Astrocyte (in vitro differentiated cells and primary cell): ENCODE measurements at places on chromosomes 3 and 15.
A peak's percentile ranks its signal among the peaks of the same experiment; 100 is the strongest.

DNA sequence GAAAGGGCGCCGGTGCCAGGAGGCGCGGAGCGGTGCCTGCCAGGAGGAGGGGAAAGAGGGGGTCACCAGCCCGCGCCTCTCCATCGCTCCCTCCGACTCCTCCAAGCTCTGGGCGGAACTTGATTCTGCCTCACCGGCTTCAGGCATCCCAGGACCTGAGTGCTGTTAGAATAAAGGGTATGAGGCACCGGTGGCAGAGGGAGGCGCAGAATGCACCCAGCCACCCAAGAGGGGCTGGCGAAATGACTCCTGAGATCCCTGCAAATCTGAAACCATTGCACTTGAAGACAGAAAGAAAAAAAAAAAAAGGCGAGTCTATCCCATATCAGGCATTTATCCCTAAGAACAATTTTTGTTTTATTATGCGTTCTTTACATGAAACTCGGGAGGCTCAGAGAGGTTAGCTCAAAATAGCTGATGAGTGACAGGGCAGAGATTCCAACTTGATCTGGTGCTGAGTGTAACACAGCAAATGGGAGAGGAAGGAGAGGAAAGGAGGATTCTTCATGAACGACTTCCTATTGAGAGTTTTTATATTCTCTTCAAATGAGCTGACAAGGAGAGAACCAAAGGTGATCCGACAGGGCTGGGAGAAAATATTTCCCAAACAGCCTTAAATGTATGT, 157.0 kb upstream of the FRMD4B start:
- H3K4me3 ChIP-seq: no peak overlapping the region
- H3K4me1 ChIP-seq: peaks cover 2% of the 10 kb centered on the region
- DNase-seq: no peak
- no peak overlapping the region for H3K27ac ChIP-seq
- peaks cover 28% of the 10 kb centered on the region for H3K27me3 ChIP-seq

DNA sequence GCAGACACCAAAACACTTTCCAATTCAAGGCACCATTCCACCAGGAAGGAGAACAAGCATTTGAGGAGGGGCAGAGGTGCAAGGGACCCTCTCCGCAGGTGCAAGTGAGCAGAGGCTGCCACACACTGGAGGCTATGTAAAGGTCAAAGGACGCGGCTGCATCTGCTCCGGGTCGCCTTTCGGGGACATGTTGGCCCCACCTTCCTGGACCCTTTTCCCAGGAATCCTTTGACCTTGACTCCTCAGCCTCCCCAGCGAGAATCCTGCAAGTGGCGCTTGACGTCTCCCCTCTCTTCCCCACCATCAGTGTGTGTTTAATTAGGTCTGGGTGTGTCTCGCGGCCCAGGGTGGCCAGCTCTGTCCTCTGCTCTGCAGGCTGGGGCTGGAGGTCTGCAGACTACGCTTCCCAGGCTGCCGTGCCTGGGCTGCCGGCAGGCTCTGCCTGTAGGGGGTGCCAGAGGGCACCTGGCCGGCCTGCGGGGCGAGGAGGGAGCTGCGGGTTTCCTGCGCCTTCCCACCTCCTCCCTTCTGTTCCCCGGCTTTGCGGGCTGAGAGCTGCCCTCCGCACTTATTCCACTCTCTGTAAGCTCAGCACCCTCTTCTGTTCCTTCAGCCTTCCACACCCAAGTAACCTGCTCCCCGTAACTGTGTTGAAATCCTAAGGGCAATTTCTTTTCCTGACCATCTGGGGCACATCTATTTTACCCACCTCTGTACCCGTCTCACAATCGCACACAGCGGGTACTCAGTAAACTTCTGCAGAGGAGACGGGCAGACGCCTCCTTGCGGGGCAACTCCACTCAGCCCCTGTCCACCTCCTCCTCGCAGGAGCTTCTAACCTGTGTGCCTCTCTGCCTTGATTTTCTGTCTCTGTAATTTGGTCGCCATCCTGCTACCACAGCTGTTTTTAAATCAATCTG, 129.8 kb downstream of the NSMCE3 start:
- H3K27me3 ChIP-seq: no peaks in the 10 kb centered on the region
- H3K4me3 ChIP-seq: no peak overlapping the region
- no peaks in the 10 kb centered on the region for H3K36me3 ChIP-seq
- DNase-seq: no peak

DNA sequence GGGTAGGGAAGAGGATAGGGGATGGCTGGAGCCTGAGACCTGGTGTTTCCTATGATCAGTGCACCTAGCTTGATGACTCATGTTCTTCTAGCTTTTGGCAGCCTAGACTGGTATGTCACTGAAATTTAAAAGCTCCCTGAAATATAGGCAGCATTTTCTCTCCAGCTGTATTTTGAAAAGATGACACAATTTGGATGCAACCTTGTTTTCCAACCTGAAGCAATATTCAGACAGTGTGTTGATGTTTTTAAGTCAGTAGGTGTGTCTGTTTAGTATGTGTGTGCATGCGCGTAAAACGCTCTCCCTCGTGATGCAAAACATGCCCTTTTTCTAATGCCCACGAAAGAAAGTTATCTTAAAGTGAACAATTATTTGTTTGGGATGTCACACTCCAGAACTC, 58.5 kb downstream of the RPL22L1 start:
- no peaks in the 10 kb centered on the region for H3K36me3 ChIP-seq
- peaks cover 22% of the 10 kb centered on the region for H3K4me1 ChIP-seq
- H3K27ac ChIP-seq: no peak overlapping the region
- DNase-seq: peak; percentile 58

DNA sequence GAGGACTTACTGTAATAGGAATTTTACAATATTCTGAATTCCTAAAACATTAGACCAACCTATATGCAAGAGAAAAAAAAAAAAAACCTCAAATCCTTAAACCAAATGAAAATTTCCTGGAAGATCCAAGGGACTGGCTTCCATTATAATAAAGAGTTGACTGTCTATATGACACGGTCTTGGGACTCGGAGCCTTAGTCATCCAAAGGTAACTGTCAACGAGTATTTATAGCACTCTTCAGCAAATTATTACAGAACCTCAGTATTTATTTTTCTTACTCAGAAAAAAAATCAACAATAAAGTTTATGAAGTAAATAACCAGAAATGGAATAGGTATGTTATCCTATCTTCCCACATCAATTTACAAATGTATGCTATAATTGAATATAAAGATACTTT, 66.0 kb downstream of the TTBK2 start:
- no peaks in the 10 kb centered on the region for H3K27me3 ChIP-seq
- H3K36me3 ChIP-seq: no peaks in the 10 kb centered on the region
- H3K27ac ChIP-seq: no peak overlapping the region
- no peaks in the 10 kb centered on the region for H3K4me1 ChIP-seq
- DNase-seq: no peak
- no peak overlapping the region for H3K4me3 ChIP-seq

DNA sequence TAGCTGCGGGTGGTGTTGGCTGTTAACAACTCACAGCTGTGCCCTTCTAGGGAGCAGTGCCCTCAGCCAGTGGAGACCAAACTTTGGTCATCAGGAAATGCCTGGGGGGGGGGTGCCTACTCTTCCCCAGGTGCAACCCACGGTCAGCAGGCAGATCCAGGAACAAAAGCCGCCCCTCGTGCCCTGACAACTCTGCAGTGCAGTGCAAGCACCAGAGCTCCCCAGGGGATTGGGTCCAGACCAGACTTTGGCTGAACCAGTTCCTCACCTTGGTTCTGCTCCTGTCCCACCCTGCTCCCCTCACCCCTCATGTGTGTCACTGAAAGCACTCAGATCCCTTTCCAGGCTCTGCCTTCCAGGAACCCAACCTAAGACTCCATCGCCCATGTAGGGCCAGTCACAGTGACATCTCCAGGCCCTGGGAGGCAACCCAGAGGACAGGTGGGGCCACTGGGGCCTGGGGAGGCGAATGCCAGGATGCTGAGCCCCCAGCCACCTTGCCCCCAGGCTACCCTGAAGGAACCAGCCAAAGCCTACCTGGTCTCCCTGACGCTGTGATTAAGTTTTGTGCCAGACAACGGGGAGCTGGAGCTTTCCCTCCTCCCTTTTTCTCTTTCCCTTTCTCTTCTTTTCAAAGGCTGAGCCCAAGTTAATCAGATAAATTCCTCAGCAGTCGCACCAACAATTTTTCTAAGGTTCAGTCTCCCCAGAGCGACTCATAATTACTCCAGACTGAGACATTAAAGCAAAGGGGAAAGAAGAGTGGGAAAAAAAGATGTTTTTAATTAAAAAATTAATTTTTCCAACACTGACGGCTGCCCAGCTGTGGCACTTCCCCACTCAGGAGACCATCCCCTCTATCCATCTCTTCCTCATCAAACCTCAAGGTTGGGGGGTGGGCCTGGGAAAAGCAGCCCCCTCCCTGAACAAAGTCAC, 207.5 kb upstream of the LINGO1 start:
- no peak overlapping the region for H3K27ac ChIP-seq
- no peak overlapping the region for H3K4me3 ChIP-seq
- H3K4me1 ChIP-seq: peaks cover 10% of the 10 kb centered on the region
- H3K27me3 ChIP-seq: peaks cover 28% of the 10 kb centered on the region
- DNase-seq: no peak

- no peak for DNase-seq
- H3K36me3 ChIP-seq: no peaks in the 10 kb centered on the region
- H3K27ac ChIP-seq: no peak overlapping the region
These were observed 386.9 kb upstream of the CNTN3 start for GRCh38 chr3:75001330-75001729.

- no peak overlapping the region for H3K27ac ChIP-seq
- no peaks in the 10 kb centered on the region for H3K36me3 ChIP-seq
- no peak for DNase-seq
- no peak overlapping the region for H3K4me3 ChIP-seq
- peaks cover 29% of the 10 kb centered on the region for H3K4me1 ChIP-seq
- H3K27me3 ChIP-seq: no peaks in the 10 kb centered on the region
These were observed 921 bp downstream of the MGLL start for GRCh38 chr3:127821394-127821793.

DNA sequence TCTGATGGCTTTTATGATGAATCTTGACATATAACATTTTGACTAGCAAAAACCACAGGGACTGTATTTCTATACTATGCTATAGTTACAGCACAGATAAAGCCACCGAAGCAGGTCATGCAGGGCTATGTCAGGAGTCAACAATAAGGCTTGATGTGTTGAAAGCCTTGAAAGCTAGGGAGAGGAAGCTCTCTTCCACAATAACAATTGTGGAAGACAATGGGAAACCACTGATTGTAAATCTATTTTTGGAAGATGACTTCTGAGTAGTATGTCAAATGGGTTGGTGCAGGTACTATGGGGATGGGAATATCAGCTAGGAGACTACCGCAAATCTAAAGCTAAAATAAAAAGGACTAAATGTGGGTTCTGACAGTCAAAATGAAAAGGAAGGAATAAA, 4.0 kb upstream of the AQR start:
- DNase-seq: no peak
- no peak overlapping the region for H3K27ac ChIP-seq
- peaks cover 5% of the 10 kb centered on the region for H3K4me1 ChIP-seq
- H3K36me3 ChIP-seq: no peaks in the 10 kb centered on the region
- no peaks in the 10 kb centered on the region for H3K27me3 ChIP-seq
- H3K4me3 ChIP-seq: no peak overlapping the region

GRCh38 chr3:119329551-119329950, 35.4 kb downstream of the ARHGAP31 start:
- no peaks in the 10 kb centered on the region for H3K4me1 ChIP-seq
- H3K27ac ChIP-seq: no peak overlapping the region
- H3K4me3 ChIP-seq: no peak overlapping the region
- H3K36me3 ChIP-seq: peaks cover 5% of the 10 kb centered on the region

GRCh38 chr3:152539191-152539764, 270.5 kb downstream of the MBNL1 start:
- H3K4me1 ChIP-seq: no peaks in the 10 kb centered on the region
- H3K4me3 ChIP-seq: no peak overlapping the region
- peaks cover 2% of the 10 kb centered on the region for H3K27me3 ChIP-seq
- no peak for DNase-seq
- no peak overlapping the region for H3K27ac ChIP-seq

GRCh38 chr3:49131576-49131975, 1.3 kb downstream of the LAMB2 start:
- H3K4me1 ChIP-seq: peaks cover 22% of the 10 kb centered on the region
- H3K4me3 ChIP-seq: peak overlapping the region; percentile 97
- no peak overlapping the region for H3K27ac ChIP-seq

DNA sequence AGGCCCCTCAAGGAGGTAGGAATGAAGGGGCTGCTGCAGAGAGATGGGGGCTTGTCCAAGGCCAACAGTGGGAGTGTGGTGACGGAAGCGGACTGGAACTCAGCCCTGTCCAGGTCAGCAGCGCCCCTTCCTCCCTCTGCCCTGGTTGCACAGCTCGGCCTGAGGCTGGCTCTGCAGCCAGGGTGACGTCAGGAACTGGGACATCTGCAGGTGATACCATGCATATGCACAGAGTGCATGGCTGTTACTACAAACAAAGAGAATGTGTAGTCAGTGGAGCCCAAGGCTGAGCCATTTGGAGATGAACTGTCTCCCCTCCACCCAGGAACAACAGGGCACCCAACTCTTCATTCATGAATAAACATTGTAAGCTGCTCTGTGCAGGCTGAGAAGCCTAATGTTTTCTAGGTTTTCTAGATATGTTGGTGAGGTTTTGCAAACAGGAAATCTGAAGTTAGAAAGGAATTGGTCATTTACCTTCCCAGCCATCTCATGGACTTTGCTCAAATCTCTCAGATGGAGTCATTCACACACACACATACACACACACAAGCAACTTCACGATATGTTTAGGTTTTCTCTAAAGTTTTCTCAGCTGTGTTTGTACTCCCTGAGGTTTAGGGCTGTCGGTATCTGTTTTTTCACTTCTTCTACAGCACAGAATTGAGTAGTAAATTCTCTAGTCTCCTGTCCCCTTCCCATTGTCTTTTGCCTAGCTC, 117.2 kb downstream of the TLE3 start:
- no peak overlapping the region for H3K4me3 ChIP-seq
- H3K4me1 ChIP-seq: no peaks in the 10 kb centered on the region
- peaks cover 22% of the 10 kb centered on the region for H3K27me3 ChIP-seq

- H3K36me3 ChIP-seq: no peaks in the 10 kb centered on the region
- no peaks in the 10 kb centered on the region for H3K4me1 ChIP-seq
- H3K27ac ChIP-seq: no peak overlapping the region
- H3K4me3 ChIP-seq: no peak overlapping the region
These were observed 316.6 kb downstream of the RBMS3 start for GRCh38 chr3:29597376-29598008.

GRCh38 chr15:57743424-57743823, 36.9 kb downstream of the POLR2M start:
- DNase-seq: no peak
- no peaks in the 10 kb centered on the region for H3K36me3 ChIP-seq
- no peaks in the 10 kb centered on the region for H3K4me1 ChIP-seq
- no peak overlapping the region for H3K4me3 ChIP-seq
- H3K27ac ChIP-seq: no peak overlapping the region
- no peaks in the 10 kb centered on the region for H3K27me3 ChIP-seq

GRCh38 chr15:93913310-93913709, 318.1 kb upstream of the MCTP2 start:
- DNase-seq: no peak
- no peak overlapping the region for H3K4me3 ChIP-seq
- no peak overlapping the region for H3K27ac ChIP-seq

GRCh38 chr15:69359722-69360121, 54.4 kb upstream of the KIF23 start:
- no peaks in the 10 kb centered on the region for H3K27me3 ChIP-seq
- no peak overlapping the region for H3K4me3 ChIP-seq
- H3K4me1 ChIP-seq: no peaks in the 10 kb centered on the region
- no peaks in the 10 kb centered on the region for H3K36me3 ChIP-seq
- peak; percentile 47 for DNase-seq
- H3K27ac ChIP-seq: no peak overlapping the region
